Activated CD4-positive, alpha-beta memory T cell treated with anti-CD3 and anti-CD28 coated beads, Interleukin-2, amount 10 ng/mL, durations not matched to agents 7 days and 5 days (primary cell): ENCODE measurements at places on chromosomes 5 and 9.

GRCh38 chr9:5500441-5501235 is 9.7 kb upstream of the PDCD1LG2 start:
- DNase-seq = no peak

DNA sequence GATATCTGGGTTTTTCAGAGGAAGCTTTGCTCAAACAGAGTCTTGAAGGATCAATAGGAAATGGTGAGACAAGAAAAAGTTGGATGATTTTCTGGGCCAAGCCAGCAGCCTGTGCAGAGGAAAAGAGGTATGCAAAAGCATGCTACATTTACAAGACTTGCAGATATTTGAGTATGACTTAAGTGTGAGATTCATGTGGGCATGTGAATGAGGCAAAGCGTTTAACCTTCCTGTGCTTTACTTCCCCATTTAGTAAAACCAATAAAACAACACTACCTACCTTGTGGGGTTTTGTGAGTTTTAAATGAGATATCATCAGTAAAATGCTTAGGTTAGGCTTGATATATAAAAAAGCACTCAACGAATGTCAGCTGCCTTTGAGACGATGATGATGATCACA is 58.1 kb downstream of the PIP5K1B start:
- DNase-seq = no peak

DNA sequence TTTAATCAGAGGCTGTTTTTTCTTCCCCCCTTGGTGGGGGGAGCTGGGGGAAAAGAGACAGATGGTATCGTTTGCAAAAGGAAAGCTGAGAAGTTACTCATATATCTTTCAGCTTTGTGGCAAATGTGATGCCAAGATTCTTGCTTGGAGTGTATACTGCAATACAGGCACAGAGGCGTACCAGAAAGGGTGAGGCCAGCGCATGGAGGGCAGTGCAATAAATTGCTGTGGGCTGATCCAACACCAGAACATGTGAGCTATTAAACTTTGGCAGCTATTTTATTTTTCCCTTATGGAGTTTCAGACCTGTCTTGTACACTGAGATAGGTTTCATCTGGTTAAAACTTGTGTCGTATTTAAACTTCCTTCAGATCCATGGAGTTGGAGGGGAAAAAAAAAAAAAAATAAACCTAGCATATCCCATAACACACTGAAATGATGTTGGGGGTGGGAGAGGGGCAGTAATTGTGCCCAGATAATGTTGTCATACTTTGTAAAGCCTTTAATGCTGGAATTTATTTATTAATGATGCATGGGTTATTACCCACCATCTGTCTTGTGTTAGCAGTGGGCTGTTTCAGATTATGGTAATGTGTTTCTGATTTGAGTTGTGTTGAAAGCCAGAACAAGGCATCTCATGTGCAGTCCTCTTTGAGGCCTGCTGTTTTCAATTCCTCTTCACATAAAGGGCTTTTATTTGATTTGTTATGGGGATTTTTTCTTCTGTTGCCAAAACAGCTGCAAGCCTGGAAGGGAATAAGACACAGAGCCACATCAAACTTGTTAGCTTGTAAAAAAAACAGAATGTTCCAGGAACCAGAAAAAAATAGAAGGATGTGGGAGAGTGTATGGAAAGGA is 891.3 kb downstream of the TLE1 start:
- DNase-seq = no peak

DNA sequence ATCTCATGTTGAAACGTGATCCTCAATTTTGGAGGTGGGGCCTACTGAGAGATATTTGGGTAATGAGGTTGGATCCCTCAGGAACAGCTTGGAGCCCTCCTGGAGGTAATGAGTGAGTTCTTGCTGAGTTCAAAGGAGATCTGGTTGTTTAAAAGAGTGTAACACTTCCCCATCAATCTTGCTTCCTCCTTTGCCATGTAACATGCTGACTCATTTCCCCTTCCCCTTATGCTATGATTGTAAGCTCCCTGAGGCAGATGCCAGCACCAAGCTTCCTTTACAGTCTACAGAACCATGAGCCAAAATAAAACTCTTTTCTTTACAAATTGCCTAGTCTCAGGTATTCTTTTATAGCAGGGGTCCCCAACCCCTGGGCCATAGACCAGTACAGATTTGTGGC is 352.3 kb downstream of the SLCO4C1 start:
- no peak for DNase-seq

- peak; percentile 20 for DNase-seq
Observed at GRCh38 chr9:34562135-34562745, 27.3 kb downstream of the CNTFR start.

DNA sequence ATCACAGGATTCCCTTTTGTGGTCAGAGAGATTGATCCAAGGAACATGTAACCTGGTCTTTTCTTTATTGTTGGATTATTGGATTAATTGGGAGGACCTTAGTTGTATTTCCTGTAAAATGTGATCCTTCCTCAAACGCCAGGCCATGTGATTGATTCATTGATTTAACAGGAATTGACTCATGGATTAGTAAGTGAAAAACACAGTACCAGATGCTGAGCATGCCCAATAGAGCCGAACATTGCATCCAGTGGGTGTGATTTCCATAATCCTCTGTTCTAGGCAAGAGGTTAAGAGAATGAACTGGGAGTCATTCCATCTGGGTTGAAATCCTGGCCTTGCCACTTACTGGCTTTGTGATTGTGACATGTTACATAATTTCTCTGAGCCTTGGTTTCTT is 522.3 kb downstream of the MAT2B start:
- DNase-seq = no peak

GRCh38 chr5:95782181-95782580 is 40.3 kb downstream of the GLRX start:
- no peak for DNase-seq

GRCh38 chr9:26462213-26462612 is 430.4 kb downstream of the CAAP1 start:
- DNase-seq = no peak
